ENCODE measurements at places on chromosomes 7 and 10. TPM values are rescaled to one million over a fixed set of nuclear protein-coding genes. Genes with fewer than 3 reads are reported as not detected.

- no peak for DNase-seq
Measured at GRCh38 chr7:29255906-29256692, 61.5 kb downstream of the CHN2 start.

GRCh38 chr10:61487506-61487905, 34.3 kb upstream of the TMEM26 start:
- no peak for DNase-seq

Gene SYT15
- 0.74 TPM for total RNA-seq

Gene ZNF25
- 2.9 TPM for total RNA-seq

DNA sequence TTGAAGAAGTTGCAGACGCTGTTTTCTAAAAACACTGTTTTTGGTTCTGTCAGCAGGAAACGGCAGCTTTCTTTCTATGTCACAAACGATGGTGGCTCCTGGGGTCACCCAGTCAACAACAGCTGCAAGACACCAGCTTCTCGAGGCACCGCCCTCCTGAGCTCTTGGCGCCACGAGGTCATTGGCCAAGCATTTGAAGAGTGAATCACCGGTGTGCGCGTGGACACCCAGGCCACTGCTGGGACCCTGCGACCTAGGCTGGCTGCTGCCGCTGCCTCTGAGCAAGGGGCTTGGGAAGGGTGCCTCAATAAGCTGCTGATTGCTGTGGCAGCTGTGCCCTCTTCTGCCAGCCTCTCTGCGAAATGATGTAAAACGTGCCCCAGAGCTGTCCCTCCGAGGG, 22.5 kb upstream of the VIPR2 start:
- no peak for DNase-seq

Gene CRCP
- total RNA-seq, result 19.6 TPM

Gene C10orf143
- total RNA-seq, result 0.68 TPM

Data from right lobe of liver (tissue), 6 donors.